ENCODE measurements at places on chromosomes 2 and 18.

DNA sequence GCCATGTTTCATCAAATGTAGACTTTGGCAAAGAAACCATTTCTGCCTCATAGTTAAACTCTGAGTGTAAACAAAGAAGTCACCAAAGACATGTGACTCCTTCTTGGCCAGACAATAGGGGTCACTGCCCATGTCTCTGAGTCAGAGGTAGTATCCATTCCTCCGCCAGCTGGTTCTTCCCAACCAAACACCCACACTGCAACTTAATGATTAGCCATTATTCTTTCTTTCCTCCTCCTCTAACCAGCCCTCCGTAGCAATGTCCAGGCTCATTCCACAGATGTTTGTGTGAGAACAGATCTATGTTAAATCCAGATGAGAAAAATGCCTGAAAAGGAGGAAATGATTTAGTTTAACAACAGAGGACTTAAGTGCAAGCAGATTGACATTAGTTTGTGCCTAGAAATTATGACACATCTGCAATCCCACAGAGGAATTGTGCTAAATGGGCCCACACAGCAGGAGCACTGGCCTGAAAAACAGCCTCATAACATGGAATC is 127.9 kb upstream of the SH3BP4 start:
- no peak for DNase-seq

DNA sequence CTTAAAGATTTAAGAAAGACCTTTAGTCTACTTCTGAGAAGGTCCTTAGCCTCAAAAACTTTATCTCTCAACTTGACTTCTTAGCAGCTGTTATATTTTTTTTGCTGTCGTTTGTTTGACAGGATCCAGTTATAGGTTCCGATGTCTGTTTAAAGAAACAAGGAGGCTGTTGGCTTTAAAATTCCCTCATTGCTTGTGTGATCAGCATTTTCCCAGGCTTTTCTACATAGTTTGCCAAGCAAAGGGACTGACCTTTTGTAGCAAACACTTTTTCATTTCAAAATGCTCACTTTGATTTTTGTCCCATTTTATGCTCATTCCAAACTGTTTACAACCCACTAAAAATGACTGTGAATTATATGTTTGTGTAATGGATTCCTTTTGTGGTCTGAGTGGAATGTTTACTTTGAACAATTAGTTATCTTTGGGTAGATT is 394.9 kb downstream of the ARHGAP15 start:
- DNase-seq = no peak

GRCh38 chr2:47189635-47190034 is 34.5 kb upstream of the STPG4 start:
- DNase-seq = no peak

DNA sequence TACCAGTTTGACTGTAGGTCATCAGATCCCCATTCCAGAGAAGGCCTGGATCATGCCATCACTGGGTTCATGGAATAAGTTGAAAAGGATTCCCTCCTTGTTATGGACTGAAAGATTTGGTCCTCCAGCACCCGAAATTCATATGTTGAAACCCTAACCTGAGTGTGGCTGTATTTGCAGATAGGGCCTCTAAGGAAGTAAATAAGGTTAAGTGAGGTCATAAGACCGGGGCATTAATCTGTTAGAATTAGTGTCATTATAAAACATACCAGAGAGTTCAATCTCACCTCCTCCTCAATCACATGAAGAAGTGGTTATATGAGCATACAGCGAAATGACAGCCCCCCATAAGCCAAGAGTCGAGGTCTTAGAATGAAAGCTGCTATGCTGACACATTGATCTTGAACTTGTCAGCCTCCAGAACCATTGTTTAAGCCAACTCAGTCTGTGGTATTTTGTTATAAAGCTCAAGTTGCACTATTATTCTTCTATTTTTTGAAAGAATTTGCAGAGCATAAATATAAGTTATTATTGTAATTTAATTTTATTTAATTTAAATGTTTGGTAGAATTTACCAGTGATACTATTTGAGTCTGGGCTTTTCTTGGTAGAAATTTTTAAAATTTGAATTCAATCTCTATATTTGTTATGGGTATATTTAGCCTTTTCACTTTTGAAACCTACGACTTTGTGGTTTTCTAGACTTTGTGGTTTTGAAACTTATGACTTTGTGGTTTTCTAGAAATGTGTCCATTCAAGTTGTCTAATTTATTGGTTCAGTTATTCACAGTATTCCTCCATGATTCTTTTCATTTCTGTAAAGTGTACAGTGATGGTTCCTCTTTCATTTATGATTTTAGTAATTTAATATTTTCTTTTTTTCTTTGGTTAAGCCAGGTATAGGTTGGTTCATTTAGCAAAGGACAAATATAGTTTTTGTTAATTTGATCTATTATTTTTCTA is 1206.7 kb upstream of the CDH2 start:
- no peak for DNase-seq

DNA sequence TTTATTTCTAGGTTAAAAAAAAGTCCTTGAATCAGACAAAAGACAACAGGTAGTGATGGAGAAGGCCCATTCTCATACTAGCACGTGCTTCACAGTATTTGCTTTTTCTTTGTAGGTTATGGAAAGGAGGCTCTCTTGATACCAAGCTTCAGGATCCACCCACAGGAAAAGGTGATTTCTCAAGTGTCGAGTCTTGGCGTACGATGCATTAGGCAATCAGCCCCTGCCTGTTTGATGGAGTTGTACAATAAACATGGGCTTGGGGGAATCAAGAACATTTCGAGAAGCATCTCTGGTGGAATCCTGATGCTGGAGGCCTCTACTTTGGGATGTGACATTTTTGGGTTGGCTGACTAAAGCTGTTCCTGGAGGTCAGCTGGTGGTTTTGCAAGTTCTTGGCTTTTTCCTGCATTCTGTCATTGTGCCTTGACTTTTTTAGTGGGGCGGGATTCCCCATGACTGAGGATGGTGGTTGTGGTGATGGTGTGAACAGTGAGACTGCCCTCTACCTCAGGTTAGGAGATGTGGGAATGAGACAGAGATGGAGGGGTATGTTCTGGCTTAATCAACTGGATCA is 231.5 kb upstream of the SPRED2 start:
- no peak for DNase-seq

DNA sequence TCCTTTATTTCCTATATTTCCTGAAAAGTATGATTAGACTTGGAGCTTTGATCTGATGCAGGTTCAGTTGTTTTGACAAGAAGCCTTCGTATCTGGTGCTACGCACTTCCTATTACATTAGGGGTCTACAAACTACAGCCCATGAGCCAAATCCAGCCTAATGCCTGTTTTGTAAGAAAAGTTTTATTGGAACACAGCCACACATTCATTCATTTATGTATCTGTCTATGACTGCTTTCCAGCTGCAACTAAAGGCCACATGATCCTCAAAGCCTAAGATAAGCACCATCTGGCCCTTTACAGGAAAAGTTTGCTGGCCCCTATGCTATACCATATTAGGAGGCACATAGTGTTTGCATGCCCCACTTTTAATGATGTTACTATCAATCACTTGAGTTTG is 26.0 kb downstream of the EIF2AK3 start:
- no peak for DNase-seq

Data from effector CD8-positive, alpha-beta T cell (primary cell).